ENCODE measurements at places on chromosomes 6 and 20.

DNA sequence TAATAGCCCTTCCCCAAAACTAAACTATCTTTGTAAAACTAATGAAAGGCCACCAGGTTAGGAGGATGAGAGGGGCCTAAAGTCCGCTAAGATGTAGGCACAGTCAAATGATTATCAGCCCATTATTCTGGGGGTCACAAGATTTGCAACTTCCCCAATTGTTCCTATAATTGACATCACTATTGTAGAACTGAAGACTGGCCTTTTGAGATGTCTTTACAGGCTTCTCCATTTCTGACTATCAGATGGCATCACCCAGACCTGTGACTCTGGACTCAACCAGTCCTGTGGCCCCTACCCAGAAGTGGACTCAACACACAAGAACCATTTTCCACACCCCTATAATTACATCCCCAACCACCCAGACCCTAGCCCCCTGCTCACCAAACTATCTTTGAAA lies 61.5 kb upstream of the MAP7 start:
- no peak for DNase-seq
- H3K27me3 ChIP-seq = no peaks in the 10 kb centered on the region
- H3K4me1 ChIP-seq = no peaks in the 10 kb centered on the region
- H3K4me3 ChIP-seq = no peak overlapping the region

DNA sequence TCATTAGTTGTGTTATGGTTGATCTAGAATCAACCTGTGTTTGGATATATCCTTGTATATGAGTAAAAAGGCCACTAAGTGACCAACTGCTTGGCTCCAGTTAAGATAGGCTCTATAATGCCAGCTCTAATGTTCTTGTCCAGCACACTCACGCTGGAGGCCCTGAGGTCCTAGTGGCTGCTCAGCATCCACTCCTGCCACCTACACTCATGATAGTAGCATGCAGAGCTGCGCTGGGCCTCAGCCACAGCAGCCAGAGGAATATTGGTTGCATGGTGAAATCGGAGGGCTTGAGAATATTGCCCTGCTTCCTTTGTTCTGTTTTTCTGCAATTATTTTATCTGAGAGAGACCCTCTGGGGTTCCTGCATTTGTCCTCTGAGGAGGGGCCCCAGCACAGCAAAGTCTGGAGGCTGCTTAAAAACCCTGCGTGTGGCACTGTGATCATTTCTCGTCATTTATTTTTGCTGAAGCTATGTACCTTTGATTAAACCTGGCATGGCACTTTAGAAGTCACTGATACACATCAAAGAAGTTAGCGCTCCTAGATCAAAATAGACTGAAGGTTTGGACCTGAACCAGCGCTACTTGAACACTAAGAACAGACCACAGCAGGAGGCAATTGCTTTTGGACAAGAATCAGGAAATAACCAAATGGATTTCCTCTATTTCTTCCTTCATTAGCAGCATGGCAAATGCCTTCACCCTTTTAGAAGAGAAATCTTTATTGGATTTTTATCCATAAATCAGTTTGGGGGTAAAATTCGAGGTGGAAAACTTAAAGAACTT lies 398.4 kb upstream of the ID4 start:
- no peaks in the 10 kb centered on the region for H3K4me1 ChIP-seq
- no peak for DNase-seq

- DNase-seq = no peak
- no peaks in the 10 kb centered on the region for H3K27me3 ChIP-seq
- no peaks in the 10 kb centered on the region for H3K4me1 ChIP-seq
- no peak overlapping the region for H3K4me3 ChIP-seq
- H3K27ac ChIP-seq = peak overlapping the region; percentile 40
- peaks cover 9% of the 10 kb centered on the region for H3K36me3 ChIP-seq
These were observed 92.4 kb downstream of the ASXL1 start for GRCh38 chr20:32450484-32451061.

GRCh38 chr6:168712993-168713392 lies 272.0 kb downstream of the SMOC2 start:
- DNase-seq = no peak
- no peak overlapping the region for H3K27ac ChIP-seq
- no peaks in the 10 kb centered on the region for H3K27me3 ChIP-seq

DNA sequence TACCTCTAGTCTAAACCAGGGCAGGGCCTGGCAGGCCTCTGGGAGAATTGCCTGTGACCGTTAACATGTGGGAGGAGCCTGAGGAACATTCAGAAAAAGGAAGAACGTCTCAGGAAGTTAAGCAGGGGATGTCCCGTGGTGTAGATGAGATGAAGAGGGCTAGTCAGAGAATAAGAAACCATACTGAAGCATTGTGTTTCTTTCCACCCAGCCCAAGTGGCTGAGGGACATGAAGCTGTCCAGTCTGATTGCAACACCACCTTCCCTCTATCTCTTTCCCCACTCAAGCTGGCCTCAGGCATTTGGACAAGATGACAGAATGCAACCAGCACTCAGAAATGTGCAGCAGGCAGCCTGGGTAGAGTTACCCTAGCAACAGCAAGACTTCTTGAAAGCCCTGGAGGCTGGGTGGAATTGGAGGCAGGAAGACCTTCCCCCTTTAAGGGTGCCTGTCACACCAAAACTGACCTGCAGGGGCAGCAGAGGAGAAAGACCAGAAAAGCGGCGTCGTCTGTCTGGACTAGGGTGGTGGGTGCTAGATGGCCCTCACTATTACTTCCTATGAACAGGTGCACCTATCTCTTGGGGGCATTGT lies 186.1 kb downstream of the UNC5CL start:
- peaks cover 4% of the 10 kb centered on the region for H3K36me3 ChIP-seq
- no peak overlapping the region for H3K4me3 ChIP-seq
- H3K27ac ChIP-seq = no peak overlapping the region
- no peak for DNase-seq

- H3K4me1 ChIP-seq = no peaks in the 10 kb centered on the region
- DNase-seq = no peak
- H3K36me3 ChIP-seq = no peaks in the 10 kb centered on the region
- no peak overlapping the region for H3K27ac ChIP-seq
These were observed 94.3 kb upstream of the FAM8A1 start for GRCh38 chr6:17505767-17506280.

Measured in breast epithelium (tissue), 4 donors.